Stimulated activated CD8-positive, alpha-beta memory T cell treated with anti-CD3 and anti-CD28 coated beads, Interleukin-12 subunit alpha, Interleukin-12 subunit beta, amount 100 ng/mL, for 1 hour (primary cell): ENCODE measurements at places on chromosomes 4 and X.

DNA sequence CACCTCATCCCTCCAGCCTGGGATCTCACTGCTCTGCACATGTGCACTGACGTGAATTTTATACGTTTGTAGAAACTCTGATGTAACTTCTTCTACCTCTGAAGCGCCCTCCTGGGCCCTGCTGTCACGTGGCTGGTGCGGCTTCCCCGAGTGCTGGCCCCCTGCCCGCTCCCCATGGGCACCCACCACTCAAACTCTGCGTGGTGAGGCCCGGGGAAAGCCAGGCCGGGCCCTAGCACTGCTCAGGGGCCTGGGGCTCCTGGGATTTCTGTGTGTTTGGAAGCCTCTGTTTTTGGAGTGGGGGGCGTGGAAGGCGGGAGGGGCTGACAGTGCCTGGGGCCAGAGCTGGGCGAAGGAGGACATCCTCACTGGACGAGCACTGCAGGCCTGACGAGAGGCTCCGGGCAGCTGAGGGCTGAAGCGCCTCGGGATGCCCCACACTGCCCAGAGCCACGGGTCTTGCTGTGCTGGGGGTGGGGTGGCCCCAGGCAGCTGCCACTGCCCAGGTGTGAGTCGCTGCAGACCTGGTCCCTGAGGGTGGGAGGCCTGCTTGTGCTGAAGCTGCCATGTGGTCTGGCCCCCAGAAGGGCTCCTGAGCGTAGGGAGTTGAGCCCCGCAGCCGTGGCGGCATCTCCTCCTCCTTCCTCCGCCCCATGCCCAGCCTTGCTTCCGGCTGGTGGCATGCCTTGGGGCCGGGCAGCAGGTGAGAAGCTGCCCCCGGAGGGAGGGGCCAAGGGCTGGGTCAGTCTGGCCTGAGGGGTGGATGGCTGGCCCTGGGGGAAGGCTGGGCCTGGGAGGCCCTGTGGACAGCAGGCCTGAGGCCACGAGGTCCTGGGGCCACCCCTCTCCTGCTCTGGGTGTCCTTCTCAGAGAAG lies 7.7 kb downstream of the NAT8L start:
- no peak for DNase-seq

GRCh38 chrX:44012484-44013096 lies 39.4 kb upstream of the NDP start:
- peak; percentile 11 for DNase-seq

DNA sequence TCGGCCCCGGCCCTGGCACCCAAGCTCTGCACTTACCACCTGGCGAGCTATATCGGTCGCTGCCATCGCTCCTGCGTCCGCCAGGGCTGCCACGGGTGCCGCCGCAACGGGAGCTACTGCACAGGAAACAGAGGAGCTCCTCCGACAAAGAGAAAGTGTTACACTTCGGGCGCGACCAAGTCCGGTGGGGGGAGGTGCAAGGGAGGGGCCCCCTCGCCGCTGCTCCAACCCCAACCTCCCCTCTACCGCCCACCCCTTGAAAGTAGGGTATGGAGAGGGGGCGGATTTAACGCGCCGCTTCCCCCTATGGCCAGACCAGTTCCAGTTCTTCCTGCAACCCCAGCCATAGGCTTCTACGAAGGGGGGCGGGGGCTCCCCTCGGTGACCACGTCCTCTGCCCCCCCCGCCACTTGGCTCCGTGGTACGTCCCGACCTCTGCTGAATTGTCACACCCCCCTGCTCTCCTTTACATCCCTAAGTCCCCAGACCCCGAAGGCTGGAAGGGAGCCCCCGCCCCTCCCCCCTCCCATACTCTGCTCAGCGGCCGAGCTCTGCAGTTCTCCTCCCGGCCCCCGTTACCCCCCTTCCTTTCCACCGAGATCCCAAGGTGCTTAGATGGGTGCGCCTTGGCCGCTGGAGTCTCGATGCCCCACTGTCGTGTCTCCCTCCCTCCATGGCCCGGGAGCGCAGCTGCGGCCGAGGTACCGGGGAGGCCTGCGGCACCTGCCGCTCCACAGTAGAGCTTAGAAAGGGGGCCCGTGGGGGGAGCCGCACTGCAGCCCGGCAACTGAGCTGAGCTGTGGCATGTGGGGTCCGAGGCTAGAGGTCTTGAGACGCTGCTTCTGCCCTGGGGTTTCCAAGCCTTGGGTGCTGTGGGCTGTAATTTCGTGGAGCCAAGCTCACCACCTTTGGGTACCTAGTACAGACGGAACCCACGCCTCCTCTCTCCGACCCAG lies at the start of gene SEPTIN6:
Gene SEPTIN6 (minus strand): TSS at position 129 of the 956 bp plus-strand sequence. CDS start 63 bp downstream, at position 66.
- peak; percentile 60 for DNase-seq

DNA sequence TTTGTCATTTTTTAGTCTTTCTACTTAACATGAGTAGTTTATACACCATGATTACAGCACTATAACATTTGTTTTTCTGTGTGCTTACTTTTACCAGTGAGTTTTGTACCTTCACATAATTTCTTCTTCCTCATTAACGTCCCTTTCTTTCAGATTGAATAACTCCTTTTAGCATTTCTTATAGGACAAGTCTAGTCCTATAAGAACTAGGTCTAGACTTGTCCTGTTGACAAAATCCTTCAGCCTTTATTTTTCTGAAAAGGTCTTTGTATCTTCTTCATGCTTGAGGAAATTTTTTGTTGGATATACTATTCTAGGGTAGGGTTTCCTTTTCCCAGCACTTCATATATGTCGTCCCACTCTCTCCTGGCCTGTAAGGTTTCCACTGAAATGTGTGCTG lies 253.3 kb upstream of the ARHGAP24 start:
- no peak for DNase-seq

- DNase-seq = no peak
These were observed 57.3 kb upstream of the ENPEP start for GRCh38 chr4:110418641-110419040.

DNA sequence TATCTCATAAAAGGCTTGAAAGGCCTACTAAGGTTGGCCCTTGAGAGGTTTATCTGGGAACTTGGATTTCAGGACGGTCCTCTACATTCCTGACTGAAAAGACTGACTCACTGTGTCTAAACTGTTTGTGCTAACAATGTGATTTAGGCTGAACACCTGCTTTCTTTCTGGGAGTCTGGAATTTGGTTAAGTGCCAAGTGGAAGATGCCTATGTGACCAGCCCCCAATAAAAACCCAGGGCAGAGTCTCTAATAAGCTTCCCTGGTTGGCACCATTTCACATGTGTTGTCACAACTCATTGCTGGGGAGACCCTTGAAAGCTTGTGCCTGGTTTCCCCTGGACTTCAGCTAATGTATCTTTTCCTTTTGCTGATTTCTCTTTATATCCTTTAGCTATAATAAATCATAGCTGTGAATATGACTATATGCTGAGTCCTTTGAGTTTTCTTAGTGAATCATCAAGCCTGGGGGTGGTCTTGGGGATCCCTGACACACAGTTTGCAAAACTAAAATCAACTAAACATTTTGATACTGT lies 55.1 kb downstream of the GPR82 start:
- DNase-seq = no peak

GRCh38 chr4:175806727-175807126 lies 5.3 kb downstream of the GPM6A start:
- DNase-seq = no peak

- no peak for DNase-seq
These were observed 271.2 kb upstream of the SMIM31 start for GRCh38 chr4:164482758-164483157.

- DNase-seq = no peak
These were observed 94.9 kb downstream of the EMCN start for GRCh38 chr4:100422894-100423293.

- no peak for DNase-seq
These were observed 70.7 kb downstream of the ENPP6 start for GRCh38 chr4:184146951-184147350.

GRCh38 chrX:41655631-41656030 lies 33.1 kb upstream of the GPR34 start:
- no peak for DNase-seq

- DNase-seq = no peak
These were observed 22.6 kb downstream of the PPP2R2C start for GRCh38 chr4:6449746-6450369.

DNA sequence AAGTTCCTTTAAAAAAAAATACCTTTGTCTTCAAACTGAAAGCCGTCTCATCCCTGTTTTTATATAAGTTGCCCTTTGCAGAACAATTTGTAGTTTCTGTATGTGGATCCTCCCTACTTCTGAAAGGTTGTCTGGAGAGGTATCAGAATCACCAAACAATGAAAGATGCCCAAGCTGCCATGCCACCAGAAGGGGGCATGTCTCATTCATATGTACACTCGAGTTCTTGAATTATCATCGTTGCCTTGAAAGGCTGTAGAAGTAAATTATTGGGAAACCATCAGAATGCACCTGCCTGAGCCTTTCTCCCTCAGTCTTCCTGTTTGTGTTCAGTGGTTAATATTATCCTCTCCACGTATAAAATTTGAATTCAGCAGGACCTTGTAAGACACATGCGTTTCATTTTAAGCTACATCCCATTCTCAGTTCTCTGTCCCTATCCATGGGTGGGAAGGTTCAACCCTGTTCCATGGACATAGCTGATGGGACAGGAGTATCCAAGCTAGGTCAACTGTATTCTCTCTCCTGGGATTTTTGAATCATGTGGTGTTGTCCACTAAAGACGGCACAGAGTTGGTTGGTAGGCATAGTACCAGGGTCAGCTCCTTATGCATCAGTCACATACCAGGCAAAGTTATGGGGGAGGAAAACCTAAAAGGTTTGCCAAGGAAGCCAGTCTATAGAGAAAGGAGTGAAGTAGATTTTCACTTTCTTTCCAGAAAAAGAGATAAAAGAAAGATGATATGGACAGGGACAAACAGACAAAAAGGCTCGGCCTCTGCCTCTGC lies 24.0 kb downstream of the GALNT7 start:
- no peak for DNase-seq
